NCI-H1092 (cell line): ENCODE measurements at places on chromosomes 11 and 22.
A peak's percentile ranks its signal among the peaks of the same experiment; 100 is the strongest.

GRCh38 chr22:35537232-35537631 lies 3.4 kb upstream of the RASD2 start:
- no peak for DNase-seq

- no peak for DNase-seq
Observed at GRCh38 chr11:116233561-116233960, 539.2 kb downstream of the BUD13 start.

DNA sequence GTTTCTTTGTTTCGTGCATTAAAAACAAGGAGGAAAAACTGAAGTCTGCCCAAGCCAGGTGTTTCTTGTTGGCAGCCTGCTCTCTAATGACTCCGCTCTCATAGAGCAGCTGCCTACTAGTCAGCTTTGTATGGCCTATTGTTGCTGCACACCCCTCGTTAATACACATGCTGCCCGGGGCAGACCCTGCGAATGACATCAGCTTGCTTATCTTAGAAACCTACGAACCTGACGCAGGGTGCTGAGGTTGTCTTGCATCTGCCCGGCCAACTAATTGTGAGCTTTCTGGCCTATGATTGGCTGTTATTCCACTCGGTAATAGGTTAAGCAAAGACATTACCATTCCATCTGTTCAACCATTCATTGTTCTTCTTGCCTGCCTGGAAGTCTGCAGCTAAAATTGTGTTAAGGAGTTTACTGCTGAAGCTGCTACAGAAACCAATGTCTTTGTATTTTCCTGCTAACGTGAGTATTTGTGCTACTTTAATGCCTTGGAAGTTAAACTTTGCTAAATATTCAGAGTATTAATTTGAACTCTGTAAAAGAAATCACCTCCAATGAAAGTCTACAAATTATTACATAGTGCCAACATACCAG lies 37.5 kb downstream of the ZC3H12C start:
- DNase-seq = peak; percentile 96

- DNase-seq = peak; percentile 72
Observed at GRCh38 chr11:17547051-17547577, at the start of gene OTOG. Gene OTOG (plus strand): TSS chr11:17547259. CDS start chr11:17547373, 114 bp downstream.

- no peak for DNase-seq
Observed at GRCh38 chr11:116111546-116111945, 607.3 kb upstream of the CADM1 start.

DNA sequence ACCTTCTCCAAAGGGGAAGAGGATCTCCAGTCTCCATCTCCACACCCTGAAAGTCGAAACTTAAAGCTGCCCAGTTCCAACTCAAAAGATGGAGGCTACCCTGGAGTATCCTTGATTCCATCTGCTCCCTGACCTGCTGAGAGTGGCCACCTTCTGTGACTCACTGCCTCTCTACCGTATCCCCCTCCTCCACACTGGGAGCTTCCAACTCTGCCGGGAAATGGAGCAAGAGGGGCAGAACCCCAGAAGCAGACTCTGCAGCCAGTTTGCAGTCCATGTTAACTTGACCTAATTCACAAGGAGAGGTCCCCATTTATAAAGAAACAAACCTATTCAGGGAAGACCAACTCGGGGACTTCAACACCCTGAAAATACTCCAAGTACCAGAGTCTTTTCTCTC lies 22.0 kb upstream of the IRAG1 start:
- no peak for DNase-seq

GRCh38 chr11:3969613-3970012 lies 114.1 kb downstream of the STIM1 start:
- no peak for DNase-seq

GRCh38 chr11:126594921-126595367 lies 239.5 kb downstream of the ST3GAL4 start:
- peak; percentile 87 for DNase-seq

DNA sequence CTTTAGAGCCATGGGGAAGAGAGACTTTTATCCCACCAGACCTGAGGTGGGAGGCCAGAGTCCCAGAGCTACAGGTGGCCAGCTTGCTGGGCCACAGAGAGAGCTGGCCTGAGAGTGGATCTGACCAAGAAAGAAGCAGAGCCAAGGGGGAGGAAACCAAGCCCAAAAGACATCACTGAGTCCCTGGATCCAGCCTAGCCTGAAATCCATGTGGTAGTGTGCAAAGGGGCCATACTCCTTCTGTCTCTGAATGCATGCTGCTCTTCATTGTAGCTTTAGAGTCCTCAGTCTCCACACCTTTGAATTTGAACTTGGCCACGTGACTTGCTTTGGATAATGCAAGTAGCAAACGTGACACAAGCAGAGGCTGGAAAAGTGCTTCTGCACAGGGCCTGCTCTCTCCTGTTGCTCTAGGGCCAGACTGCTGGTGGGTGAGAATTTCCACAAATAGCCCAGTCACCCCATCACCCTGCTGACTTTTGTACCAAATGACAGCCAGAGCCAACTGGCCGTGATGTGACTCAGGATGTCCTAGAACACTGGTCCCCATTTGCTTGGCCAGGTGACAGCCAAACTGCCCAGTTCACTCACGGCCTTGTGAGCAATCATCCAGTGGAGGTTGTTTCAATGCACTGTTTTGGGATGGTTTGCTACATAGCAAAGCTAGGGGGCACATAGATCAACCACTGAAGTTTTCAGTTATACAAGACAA lies 93.6 kb downstream of the DHCR7 start:
- DNase-seq = no peak

GRCh38 chr22:41570221-41570620 lies 9.4 kb downstream of the CSDC2 start:
- DNase-seq = no peak

- DNase-seq = no peak
Observed at GRCh38 chr11:94563848-94564467, 3.2 kb upstream of the PIWIL4 start.

- DNase-seq = no peak
Observed at GRCh38 chr22:47808886-47809620, 1046.6 kb downstream of the TBC1D22A start.

DNA sequence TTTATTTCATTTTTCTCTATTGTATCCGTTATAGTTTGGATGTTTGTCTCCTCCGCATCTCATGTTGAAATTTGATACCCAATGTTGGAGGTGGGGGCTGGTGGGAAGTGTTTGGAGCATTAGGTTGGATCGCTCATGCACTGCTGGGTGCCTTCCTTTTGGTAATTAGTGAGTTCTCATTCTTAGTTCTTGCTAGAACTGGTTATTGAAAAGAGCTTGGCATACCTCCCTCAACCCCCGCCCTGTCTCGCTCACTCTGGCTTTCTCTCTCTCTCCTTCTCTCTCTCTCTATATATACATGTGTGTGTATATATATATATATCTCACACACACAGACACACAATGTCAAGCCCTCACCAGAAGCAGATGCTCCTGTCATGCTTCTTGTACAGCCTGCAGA lies 978.7 kb downstream of the DLG2 start:
- no peak for DNase-seq

GRCh38 chr22:28413612-28414399 lies 265.8 kb downstream of the TTC28 start:
- DNase-seq = no peak

DNA sequence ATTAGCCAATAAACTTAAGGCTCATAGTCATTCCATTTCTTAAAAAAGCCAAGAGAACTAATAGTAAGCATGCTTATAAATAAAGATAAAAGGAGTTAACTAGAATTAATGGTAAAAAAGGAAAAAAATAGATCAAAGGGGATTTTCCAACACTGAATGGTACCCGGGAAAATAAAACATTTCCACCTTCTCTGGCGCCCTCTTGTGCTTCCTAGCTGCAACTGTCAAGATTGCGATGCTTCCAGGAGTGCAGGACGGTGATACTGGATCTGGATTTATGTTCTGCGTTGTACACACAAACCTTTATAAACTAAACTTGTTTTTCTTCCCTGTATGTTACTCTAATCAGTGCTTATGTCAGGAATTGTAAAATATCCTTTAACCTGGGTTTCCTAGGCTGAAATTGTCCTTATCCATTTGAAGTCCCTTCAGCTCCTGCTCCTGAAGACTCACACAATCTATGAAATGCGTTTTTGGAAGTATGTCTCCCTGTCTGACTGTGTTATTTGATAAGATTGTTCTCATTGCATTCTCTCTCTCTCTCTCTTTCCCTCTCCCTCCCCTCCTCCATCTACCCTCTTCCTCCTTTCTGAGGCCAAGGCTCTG lies 9.6 kb upstream of the HTATIP2 start:
- peak; percentile 31 for DNase-seq

DNA sequence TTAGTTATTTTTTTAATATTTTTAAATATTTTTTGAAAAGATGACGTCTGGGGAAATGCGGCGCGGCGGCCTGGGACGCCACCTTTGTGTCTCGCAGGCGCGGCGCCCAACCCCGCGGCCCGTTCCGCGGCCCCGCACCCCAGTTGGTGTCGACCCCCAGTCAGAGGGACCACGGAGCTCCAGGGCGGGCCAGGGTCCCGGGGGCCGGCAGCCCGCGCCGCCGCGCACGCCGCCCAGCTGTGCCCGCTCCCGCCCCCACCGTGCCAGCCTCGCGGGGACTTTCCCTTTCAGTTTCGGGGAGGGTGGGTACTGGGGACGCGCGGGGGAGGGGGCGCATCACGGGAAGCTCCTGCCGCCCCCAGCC lies 1.6 kb downstream of the CCND1 start:
- DNase-seq = no peak

DNA sequence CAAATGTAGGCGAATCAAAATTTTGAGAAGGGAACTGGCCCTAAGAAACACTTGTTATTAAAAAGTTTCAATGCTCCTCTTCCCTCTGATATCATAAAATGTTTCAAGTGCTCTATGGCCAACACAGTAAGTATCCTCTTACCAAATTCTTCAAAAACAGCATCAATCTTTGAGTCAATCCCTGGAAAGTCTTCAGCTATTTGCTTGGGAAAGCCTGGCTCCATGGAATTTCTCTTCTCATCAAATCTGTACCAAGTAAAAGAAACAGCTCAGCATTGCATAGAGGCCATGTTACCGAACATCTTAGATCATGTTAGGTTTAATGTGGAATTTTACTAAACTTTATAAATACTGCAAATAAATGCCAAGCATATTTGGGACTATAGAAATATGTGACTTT lies 6.3 kb downstream of the MMP3 start:
- DNase-seq = no peak

GRCh38 chr11:116638463-116638862 lies 134.3 kb downstream of the BUD13 start:
- no peak for DNase-seq

GRCh38 chr11:75873417-75874221 lies 58.6 kb downstream of the UVRAG start:
- DNase-seq = no peak

GRCh38 chr11:11691296-11692151 lies 69.7 kb upstream of the GALNT18 start:
- peak; percentile 20 for DNase-seq

DNA sequence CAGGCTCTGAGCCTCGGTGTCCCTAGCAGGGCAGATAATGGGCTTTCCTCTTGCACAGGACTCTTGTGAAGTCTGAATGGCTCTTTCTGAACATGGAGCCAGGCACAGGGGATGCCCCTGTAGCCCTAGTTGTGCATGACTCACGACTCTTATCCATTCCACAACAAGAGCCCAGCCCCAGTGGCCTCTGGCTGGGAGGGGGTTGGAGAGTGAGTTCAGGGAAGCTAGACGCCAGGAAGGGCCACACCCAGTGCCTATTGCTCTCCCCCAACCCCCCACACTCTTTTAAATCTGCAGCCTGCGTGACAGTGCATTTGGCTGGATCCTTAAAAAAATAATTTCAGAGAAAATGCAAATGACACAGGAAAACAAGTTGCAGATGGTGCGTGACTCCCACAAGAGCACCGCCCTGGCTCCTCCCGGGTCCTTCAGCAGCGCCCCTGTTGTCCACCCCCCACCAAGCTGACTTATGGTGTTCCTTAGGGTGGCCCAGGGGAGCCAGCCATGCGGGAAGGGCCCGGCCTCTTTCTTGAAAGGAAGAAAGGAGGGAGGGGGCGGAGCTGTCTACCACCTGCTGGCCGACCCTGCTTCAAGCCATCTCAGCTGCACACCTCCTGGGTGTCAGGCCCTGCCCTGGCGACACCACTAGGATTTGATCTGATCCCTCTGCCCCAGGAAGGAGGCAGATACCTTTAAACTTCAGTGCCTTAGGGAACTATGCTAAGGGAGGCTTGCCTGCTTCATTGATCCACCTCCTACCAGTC lies 74.7 kb downstream of the MN1 start:
- DNase-seq = no peak

GRCh38 chr11:47394322-47395222 lies 13.8 kb upstream of the SLC39A13 start:
- no peak for DNase-seq

DNA sequence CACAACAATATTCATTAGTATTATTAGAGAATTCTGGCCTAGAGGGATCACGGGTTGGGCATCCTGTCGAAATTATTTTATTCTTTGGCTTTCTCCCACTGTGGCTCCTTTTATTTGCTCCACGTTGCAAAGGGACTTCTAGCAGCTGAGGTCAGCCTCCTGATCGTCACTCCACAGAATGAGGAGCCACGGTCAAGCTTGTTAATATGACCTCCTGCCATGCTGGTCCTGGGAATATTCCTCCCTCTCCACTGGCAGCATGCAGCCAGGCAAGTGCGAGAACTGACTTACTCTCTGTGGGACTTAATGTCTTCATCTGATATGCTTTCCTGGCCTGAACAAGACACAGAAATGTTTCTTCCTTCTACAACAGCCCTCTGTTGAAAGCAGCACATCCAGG lies 20.9 kb downstream of the POU2AF3 start:
- DNase-seq = no peak

GRCh38 chr11:48165426-48165825 lies 51.2 kb upstream of the OR4B1 start:
- DNase-seq = no peak

DNA sequence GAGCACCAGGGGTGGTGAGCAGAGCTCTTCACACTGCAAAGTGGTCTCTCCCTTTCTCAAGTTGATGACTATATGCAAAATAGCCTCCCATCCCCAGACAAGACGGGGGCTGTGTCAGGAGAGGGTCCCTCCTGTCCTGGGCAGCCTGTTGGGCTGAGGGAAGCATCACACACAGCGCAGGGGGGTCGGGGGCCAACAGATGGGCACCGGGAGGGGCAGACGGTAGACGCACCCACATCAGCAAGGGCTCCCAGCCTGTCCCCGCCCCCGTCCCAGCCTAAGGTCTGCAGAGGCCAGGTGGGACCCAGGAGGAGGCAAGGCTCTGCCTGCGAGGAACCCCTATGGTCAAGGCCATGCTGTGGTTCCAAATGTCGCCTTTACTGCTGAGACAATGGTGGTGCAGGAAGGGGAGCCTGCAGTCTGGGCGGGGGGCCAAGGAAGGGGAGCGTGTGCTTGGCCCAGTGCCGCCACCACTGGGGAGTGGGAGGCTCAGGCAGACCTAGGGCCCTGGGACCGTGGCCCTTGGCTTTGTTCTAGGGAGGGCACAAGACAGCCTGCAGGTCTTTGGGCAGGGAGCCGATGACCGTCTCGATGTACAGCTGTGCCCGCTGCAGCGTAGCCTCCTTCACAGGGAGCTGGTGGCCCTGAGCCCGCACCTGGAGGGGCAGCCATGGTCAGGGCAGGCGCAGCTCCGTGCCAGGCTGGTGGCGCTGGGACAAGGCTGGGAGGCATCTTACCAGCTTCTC lies 4.3 kb upstream of the PLXNB2 start:
- no peak for DNase-seq

- peak; percentile 72 for DNase-seq
Observed at GRCh38 chr22:17368554-17369438, 464 bp upstream of the CECR2 start.

GRCh38 chr11:119339589-119340334 lies 921 bp downstream of the C1QTNF5 start:
- DNase-seq = no peak

- DNase-seq = no peak
Observed at GRCh38 chr11:106656646-106657045, 361.6 kb downstream of the GUCY1A2 start.

GRCh38 chr22:32699001-32699582 lies 102.4 kb upstream of the TIMP3 start:
- DNase-seq = no peak

- DNase-seq = peak; percentile 55
Observed at GRCh38 chr11:47296045-47296444, 26.1 kb downstream of the MADD start.
